ELR (cell line): ENCODE measurements at places on chromosomes 13 and 19.

- DNase-seq = no peak
Observed at GRCh38 chr13:113874177-113874576, 10.3 kb upstream of the GAS6 start.

DNA sequence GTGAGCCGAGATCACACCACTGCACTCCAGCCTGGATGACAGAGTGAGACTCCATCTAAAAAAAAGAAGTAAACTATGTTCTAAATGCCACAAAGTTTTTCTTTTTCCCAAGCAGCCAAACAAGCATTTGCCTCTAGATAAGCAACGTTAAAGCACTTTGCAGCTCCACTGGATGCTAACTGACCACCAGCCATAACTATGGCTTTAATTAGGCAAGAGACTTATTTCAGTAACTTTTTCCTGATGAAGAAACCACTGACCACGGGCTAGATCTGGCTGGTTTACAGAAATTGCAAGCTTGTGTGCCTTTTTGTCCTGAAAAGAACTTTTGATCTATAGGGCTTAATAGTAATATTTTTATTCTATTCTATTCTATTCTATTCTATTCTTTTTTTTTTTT, 22.1 kb downstream of the CD70 start:
- no peak for DNase-seq

DNA sequence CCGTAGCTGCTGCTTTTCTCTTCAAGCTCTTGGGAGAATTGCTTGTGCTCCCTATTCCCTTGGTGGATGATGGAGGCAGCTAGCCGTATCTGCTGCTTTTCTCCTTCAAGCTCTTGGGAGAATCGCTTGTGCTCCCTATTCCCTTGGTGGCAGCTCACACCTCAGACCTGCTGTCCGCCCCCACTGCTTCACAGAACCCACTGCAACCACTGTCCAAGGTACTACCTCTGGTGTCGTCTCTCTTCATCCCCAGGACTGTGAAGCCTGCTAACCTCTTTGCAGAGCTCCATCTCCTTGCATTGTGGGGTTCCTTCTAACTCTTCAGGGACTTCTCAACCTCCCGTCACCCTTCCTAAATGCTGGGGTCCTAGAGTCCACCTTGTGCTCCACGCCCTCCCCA, 4.6 kb upstream of the ERVK3-1 start:
- DNase-seq = no peak

- no peak for DNase-seq
Observed at GRCh38 chr19:10911579-10912363, 16.7 kb downstream of the YIPF2 start.
